Mesenteric fat pad (tissue), 1 donor: ENCODE measurements at places on chromosomes 3 and 15. TPM values are rescaled to one million over a fixed set of nuclear protein-coding genes. Genes with fewer than 3 reads are reported as not detected.

The PODXL2 gene
- total RNA-seq = 2.5 TPM

The DUOXA2 gene
- total RNA-seq = not detected

The KBTBD12 gene
- total RNA-seq = 0.10 TPM

The NOX5 gene
- 0.19 TPM for total RNA-seq

The TMEM158 gene
- 5.7 TPM for total RNA-seq

The STAB1 gene
- 557 TPM for total RNA-seq

DNA sequence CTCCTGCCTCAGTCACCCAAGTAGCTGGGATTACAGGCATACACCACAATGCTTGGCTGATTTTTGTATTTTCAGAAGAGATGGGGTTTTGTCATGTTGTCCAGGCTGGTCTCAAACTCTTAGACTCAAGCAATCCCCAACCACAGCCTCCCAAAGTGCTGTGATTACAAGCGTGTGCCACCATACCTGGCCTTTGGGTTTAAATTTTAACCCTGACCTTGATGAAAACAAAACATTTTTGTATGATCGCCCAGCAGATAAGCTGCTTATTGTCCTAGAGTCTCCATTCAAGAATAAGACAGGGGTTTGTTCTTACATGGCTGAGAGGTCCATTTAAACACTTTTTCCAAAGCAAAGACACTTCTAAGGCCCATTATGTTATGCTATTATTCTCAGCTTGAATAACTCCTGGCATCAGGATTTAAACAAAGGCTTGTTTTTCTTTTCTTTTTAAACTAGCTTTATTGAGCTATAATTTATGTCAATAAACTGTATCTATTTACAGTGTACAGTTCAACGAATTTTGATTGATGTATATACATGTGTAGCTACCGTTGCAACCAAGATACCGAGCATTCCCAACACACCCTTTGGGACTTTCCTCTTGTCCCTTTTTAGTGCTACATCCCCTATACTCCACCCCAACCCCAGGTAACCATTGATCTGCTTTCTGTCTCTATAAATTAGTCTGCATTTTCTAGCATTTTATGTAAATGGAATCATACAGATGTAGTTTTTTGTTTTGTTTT, 1.4 kb upstream of the MUC13 start:
- DNase-seq = no peak

DNA sequence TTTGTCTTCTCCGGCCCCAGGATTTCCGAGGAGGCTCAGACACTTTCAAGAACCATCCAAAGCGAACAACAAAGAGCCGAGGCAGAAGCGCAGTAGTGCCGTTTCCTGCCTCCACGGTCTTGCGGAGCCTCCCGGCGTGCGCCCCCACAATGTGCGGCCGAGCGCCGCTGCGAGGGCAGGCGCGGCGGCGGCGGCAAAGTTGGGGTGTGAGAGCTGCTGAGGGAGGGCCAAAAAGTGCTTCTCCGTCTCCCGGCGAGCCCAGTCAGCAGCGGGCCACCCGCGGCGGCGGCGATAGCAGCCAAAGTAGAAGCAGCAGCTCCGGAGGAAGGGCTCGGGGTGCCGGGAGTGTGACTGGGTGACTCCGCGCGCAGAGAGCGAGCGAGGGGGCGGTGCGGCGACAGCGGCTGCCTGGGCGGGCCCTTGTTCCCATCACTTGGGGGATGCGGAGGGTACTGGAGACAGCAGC, 749.1 kb downstream of the ROBO1 start:
- DNase-seq = no peak

GRCh38 chr3:139227165-139227564, 116.7 kb upstream of the MRPS22 start:
- no peak for DNase-seq

DNA sequence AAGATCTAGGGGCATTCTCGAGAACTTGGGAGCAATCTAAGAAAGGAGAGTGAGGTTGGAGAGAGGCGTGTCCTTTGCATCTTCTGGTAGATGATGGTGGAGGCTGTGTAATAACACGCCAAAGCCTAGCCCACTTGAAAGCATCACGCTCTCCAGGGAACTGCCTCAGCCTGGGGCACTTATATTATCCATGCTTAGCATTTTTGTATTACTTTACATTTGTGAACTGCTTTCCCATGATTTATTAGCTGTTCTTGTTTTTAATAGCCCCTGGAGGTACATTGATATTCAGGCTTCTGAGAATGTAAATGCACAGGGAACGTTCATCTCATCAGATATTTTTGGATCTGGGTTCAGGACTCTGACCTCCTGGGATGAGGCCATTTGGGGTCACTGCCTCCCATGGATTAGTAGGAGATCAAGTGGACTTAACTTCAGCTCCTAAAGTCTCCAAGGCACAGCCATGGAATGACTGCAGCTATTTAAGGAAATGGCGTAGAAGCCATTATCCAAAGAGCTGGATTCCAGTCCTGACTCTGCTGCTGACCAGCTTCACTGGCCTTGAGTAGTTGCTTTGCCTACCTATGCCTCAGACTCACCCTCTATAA, 124.9 kb downstream of the LPP start:
- no peak for DNase-seq

DNA sequence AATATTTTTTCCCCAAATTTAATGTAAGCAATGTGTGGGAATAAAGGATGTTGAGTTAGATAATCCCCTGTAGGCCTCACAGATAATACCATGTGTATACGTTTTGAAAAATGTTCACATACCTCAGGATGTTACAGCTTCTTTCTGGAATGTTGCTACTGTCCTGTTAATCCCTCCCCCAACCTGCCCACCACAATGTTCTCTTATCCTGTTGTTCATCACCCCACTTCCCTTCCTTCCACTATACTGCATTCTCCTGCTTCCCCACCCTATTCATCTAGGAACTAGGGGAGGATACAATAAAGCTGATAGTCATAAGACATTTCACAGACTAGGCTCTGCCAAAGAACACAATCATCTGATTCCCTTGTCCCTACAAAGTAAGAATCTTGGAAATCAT, 92.1 kb downstream of the IGF2BP2 start:
- no peak for DNase-seq

GRCh38 chr3:33787328-33788009, 11.0 kb upstream of the PDCD6IP start:
- no peak for DNase-seq

- no peak for DNase-seq
Observed at GRCh38 chr15:58383876-58384275, 47.9 kb upstream of the LIPC start.

DNA sequence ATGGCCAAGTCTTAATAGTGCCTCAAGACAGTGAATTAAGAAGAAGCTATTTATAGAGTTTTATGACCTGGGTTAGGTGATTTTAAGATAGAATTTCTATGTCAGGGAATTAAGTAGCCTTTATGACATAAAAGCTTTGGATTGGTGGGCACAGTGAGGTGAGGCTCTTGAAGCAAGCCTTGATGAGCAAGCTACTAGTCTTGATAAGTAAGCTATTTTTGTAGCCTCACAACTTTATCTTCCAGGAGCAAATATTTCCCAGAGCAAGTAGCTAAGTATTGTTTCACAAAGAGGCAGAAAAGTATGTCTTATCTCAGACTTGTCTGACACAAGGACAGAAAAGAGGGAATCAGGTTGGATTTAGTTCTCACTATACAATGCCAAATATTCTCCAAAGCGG, 491.7 kb upstream of the RASGRP1 start:
- no peak for DNase-seq

- no peak for DNase-seq
Observed at GRCh38 chr3:130384476-130385025, 39.1 kb downstream of the COL6A5 start.

- no peak for DNase-seq
Observed at GRCh38 chr3:188134079-188134478, 19.9 kb upstream of the LPP start.
